ENCODE measurements at places on chromosomes 1 and 21.

DNA sequence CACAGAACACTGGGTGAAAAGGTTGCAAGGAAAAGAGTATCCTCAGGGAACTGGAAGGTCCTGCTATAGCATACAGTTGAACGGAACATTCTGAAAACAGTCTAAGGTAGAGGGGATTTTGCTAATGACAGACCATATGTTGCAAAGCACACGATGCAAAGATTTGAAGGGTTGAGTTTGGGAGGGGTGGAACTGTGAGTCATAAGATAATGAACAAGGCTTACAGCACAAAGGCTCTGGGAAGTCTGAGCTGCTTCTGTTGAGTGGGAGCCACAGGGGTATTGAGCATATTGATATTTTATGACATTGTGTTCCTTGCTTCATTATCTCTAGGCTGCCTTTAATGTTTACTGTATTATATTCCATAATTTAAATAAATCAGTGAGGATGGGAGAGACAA, 104.9 kb downstream of the PLPPR4 start:
- no peak for DNase-seq

- no peak for DNase-seq
These were observed 13.3 kb downstream of the ATF6 start for GRCh38 chr1:161779393-161779792.

DNA sequence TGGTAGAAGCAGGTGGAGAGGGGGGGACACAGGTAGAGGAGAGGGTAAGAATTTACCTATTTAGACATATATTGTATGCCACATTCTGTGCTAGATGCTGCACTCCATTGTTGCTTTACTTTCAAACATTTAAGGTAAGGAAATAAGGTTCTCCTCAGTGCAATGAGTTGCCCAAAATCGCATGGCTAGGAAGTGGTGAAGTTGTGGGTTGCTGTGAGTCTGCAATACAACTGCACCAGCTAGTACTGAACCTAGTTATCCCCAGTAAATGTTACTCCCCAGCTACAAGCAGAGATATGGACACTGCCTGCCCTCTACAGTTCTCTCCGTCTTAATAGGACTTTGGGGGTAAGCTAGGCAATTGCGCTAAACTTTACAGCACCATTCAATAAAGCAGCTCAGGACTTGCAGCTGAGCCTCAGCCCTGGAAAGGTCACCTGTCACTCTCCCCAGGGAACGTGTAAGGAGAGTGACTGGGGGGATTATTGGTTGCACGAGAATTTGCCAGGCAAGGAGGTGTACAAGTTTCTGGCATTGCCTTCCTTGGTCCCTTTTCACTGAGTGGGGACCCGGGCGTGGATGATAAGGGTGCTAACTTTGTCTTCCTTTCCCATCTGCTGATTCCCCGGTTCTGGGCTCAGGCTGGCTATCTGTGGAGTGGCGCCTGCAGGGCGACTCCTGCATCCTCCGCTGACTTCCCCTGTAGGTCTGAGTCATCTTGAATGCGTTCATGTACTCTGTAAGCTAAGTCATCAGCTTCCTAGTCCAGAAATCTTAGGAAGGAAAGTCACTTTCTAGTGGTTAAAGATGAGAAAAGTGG, 71.3 kb upstream of the CNTN2 start:
- DNase-seq: peak; percentile 48

DNA sequence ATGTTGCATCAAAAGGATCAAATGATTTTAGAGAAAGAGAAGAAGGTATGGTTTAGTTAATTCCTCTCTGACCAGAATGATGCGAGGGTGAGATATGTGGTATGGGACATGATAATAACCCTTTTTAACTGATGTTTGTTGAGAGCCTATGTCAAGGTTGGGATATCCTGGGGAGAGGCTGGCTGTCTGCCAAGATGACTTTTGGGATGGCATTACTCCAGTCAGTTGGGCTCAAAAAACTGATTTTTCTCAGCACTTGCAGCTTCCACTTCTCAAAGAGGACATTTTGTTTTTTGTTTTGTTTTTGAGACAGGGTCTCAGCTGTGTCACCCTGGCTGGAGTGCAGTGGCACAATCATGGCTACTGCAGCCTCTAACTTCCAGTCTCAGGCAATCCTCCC, 17.7 kb upstream of the STX12 start:
- no peak for DNase-seq

GRCh38 chr1:178954937-178955336, 70.8 kb upstream of the FAM20B start:
- DNase-seq: no peak

DNA sequence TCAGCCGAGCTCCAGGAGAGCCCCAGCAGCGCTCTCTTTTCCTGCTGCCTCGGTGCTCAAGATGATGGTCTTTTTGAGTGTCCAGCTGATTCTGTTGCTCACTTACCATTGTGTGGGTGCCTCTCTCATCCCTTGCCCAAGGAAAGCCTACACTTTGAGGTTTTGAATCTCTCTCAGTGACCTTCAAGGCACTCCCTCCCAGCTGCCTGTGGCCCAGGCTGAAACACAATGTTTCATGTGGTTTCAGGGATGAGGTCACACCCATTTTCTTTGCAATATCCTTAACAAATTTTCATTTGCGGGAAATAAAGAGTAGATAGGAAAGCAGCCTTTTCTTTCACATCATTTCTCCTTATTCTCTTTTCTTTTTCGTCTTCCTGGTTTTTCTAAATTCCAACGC, 12.6 kb upstream of the MRPS14 start:
- no peak for DNase-seq

GRCh38 chr1:83832194-83832593, 166.7 kb downstream of the TTLL7 start:
- DNase-seq: no peak

DNA sequence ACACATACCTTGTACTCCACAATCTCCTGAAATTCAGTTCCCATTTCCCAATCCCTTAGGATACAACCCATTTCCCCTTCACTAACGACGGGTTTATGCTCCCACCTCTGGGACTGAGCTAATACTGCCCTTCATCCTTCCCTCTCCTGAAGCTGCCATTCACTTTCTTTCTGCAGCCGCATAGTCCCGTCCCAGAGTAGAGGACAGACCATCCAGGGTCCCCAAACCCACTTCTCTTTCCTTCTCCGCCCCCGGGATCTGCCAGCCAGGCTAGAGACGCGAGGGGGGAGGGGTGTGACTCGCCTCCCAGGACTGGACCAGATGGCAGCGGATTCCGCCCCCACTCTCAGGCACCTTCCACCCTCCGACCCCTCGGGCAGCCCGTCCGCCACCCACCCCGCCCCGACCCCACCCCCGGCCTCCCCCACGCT, 679 bp downstream of the ABL2 start:
- DNase-seq: no peak

DNA sequence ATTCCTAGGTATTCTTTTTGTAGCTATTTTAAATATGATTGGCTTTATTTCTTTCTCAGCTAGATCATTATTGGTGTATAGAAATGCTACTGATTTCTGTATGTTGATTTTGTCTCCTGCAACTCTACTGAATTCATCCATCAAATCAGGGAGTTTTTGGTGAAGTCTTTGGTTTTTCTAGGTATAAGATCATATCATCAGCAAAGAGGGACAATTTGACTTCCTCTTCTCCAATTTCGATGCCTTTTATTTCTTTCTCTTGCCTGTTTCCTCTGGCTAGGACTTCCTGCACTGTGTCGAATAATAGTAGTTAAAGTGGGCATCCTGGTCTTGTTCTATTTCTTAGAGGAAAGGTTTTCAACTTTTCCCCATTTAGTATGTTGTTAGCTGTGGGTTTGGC, 27.5 kb upstream of the PRKACB start:
- DNase-seq: no peak

- DNase-seq: no peak
These were observed 267.6 kb downstream of the GPATCH2 start for GRCh38 chr1:217363319-217363718.

DNA sequence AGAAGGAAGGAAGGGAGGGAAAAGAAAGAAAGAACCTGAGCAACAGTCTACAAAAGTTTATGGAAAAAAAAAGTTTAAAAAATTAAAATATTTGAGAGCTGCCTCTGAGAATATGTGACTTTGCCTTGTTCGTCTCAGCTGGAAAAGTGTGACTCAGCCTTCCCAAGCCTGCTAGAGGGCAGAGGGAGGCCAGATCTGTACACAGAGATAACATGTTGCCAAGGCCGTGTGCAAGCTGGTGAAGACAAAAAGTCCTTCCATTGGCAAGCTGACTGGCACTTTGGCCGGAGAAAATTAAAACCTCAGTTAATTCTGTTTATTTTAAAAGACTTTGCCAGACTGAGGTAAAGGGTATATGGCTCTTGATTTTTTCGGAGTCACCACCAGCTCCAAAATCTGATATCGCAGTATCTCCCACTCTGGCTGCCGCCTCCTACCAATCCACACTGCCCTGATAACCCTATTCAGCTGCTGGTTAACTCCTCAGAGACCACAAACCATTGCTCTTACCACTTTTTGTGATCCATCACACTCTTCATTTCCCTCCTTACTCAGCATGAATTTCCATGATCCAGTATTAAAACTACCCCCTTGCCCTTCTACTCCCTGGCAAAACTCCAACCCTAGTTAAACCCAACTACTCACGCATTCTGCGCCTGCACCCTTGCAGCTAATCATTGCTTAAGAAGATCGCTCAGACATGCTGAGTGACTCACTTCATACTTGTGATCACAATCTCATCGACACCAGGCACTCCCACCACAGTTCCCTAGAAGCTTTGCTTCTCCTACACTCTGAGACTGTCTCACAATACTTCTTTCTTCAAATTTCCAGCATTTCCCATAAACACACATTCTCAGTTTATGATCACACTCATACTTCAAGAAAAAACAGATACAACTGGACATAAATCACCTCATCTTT, 5.7 kb upstream of the PPP1R15B start:
- peak; percentile 97 for DNase-seq

DNA sequence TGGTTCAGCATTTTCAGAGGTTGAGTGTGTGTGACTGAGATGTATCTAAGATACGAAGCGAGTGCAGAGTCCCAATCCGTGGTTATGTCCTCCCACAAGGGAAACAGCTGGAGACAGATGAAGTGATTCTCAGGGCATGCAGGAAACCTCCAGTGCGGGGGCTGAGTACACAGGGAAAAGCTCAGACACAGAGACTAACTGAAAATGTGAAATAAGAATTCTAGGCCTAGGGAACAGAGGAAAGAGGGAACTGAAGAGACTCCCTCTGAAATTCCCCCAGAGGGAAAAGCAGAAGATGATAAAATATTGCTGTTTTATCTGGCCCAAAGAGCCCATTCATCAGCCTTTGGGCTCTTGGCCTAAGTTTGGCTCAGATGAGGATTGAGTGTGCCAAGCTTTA, 116.8 kb downstream of the LRRC53 start:
- DNase-seq: no peak

GRCh38 chr1:99236756-99237155, 27.5 kb upstream of the PLPPR4 start:
- no peak for DNase-seq

- DNase-seq: no peak
These were observed 11.9 kb downstream of the FNDC5 start for GRCh38 chr1:32858791-32859190.

- DNase-seq: no peak
These were observed 60.9 kb downstream of the KIF21B start for GRCh38 chr1:200962631-200963030.

DNA sequence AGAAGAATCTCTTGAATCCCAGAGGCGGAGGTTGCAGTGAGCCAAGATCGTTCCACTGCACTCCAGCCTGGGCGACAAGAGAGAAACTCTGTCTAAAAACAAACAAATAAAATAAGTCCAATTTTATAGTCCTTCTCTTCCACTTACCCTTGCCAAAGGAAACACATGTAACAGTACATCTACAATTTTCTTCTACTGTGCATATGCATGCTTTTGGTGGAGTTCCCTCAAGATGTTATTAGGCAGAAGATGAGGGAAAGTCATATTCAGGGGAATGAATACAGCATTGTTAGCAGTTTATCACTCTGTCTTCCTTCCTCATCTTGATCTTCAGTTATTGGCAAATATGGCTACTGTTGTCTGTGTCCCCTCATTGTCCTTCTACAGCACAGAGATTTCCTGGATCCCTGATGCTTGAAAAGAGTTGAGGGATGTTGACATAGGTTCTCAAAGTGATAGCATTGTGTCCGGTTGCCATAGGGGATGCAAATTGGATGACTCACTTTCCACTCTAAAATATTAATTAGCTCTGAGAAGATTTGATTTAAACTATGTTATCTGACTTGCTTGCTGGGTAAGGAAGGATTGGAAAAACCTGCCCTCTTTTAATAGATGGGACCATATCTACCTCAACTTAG, 1173.6 kb downstream of the KCNT2 start:
- DNase-seq: no peak

Data from GM04504 (cell line).